ENCODE measurements at places on chromosomes 16 and 17. TPM values are rescaled to one million over a fixed set of nuclear protein-coding genes. Genes with fewer than 3 reads are reported as not detected.

The NETO2 gene
- 10.0 TPM for total RNA-seq

The TBC1D3B gene
- 1.8 TPM for total RNA-seq

The AMZ2 gene
- 119 TPM for total RNA-seq

The KRT24 gene
- not detected for total RNA-seq

The RAB40C gene
- total RNA-seq, result 9.8 TPM

The SERPINF2 gene
- total RNA-seq, result under 0.01 TPM

The CHD9NB gene
- 3.6 TPM for total RNA-seq

The TSEN54 gene
- 10.0 TPM for total RNA-seq

The TP53TG3F gene
- total RNA-seq, result not detected

The ZNF276 gene
- 12.7 TPM for total RNA-seq

The MYH8 gene
- not detected for total RNA-seq

The RNPS1 gene
- 38.1 TPM for total RNA-seq

Measured in fibroblast of lung (primary cell).